Iris pigment epithelial cell (primary cell): ENCODE measurements at places on chromosomes 1 and 21.

- DNase-seq = no peak
Measured at GRCh38 chr1:31668303-31668883, 23.7 kb upstream of the PEF1 start.

GRCh38 chr1:211335522-211336157 lies 9.0 kb downstream of the TRAF5 start:
- DNase-seq = no peak

- DNase-seq = no peak
Measured at GRCh38 chr21:25682382-25682781, 43.3 kb downstream of the JAM2 start.

DNA sequence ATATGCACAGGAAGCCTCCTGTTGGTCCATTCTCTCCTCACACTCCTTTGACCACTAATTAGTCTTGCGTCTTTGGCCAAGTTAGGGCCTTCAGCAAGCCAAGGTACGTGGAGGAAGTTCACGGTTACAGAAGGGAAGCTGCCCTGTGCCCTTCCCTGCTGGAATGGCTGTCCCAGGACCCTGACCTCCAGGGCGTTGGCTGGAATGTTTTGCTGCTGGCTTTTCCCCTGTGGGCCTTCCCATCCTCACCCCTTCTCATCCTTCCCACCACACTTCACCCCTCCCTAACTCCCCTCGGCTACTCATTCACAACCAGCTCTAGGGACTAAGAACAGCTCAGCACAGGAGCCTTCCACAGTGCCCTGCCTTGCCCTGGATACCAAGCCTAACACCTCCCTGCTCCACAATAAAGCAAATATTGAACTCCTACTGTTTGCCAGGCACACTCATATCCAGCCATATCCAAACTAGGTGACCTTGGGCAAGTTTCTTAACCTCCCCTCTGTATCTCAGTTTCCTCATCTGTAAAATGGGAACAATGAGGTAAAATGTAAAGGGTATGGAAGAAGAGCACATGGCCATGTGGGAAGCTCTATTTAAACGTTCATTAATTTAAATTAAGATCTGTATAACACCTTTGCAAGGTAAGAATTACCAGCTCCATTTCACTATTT lies 8.8 kb upstream of the CDCP2 start:
- DNase-seq = no peak

DNA sequence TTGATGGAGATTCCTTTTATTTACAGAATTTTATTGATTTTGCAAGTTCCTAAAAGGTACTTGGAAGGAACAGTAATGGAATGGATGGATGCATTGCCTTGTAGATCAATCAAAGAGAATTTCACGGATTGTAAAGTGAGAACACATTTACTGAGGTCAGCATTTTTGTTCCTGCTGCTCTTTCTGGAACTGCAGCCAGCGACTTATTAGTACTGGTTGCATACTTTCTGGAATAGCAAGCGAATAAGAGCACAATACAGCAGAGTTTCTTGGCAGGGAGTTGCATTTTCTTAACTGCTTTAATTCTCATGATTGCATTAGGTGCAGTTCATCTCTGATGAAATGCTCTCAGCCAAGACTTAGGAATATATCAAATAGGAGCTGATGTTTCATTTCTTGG lies 106.1 kb upstream of the CHODL start:
- DNase-seq = no peak

GRCh38 chr1:36481771-36482723 lies 666 bp downstream of the CSF3R start:
- no peak for DNase-seq

GRCh38 chr1:154619181-154619948 lies 11.4 kb upstream of the ADAR start:
- no peak for DNase-seq

DNA sequence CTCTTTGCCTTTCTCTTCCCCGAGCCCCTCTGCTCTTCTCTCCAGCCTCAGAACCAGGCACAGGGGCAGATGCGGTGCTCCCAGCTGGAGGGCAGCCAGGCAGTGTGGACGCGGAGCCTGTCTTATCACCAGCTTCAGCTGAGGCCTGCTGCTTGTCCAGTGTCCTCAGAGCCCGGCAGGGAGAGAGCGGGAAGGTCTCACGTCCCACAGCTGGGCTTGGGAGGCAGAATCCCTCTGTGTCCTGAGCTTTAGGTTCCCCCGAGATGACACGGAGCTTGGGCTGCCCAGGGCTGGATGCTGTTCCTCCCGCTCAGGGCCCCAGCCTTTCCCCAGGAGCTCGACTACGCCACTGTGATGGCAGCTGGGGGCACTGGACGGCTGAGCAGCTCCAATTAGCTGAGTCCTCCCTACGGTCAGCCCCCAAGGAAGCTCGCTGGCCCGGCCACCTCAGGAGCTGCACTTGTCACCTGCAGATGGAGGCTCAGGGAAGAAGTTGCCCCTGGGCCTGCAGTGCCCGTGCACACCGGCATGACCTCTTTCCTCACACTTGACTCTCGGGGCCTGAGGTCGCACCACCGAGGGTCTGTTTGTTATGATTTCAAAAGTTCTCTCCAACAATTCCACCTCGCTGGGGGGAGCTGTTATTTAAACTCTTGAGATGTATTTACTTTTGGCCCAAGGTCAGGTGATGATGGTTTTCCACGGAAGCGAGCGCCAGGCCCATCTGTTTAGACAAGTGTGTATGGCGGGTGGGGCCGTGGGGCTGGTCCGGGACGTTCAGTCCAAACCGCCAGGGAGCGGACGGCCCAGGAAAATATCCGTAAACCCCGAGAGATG lies 127.3 kb downstream of the SIK1 start:
- no peak for DNase-seq

DNA sequence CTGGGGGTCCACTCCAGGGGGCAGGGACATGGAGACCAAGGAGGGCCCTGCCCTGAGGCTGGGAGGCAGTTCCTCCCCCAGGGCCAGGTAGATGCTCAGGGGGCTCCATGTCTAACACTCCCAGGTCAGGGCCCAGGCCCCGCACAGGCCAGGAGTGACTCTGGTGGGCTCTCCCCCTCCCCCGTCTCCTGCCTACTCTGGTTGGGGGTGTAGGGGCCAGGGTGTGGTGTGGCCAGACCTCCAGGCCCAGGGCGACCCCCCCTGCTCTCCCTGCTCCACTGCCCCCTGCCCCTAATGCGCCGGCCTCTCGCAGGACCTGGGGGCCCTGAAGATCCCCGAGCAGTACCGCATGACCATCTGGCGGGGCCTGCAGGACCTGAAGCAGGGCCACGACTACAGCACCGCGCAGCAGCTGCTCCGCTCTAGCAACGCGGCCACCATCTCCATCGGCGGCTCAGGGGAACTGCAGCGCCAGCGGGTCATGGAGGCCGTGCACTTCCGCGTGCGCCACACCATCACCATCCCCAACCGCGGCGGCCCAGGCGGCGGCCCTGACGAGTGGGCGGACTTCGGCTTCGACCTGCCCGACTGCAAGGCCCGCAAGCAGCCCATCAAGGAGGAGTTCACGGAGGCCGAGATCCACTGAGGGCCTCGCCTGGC lies 19.7 kb upstream of the CCDC27 start:
- DNase-seq = no peak

- no peak for DNase-seq
Measured at GRCh38 chr1:4132352-4133296, 232.6 kb upstream of the C1orf174 start.

DNA sequence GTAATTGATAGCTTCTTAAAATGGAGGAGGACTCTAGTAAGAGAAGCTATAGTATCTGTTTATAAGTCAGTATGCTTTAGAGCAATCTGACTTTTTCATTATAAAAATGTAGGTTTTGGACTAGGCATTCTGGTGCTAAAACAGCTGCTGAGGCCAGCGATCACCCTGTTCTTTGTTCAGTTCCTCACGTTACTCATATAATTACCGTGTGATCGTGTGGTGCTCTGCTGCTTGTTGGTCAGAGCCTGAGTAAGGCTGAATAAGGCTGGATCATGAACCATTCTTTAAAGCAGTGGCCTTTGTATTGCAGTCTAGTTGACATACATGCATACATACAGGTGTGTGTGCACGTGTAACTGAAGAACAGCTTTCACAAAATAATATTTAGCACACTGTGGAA lies 25.2 kb downstream of the CDC42 start:
- DNase-seq = peak; percentile 28

DNA sequence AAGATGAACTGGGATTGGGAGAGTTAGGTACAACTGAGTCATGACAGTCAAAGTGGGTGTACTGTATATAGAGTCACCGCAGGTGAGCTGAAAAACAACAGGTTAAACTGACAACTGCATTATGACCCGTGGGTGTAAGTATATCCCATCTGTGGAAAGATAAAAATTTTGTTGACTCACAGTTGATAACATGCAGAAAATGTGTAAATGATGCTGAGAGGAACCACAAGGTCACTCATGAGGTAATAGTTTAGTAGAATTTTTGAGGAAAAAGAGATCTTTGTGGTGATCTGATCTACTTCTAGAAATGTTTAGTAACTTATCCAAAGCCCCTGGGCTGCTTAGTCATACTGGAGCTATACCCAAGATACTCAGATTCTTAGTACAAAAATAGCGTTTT lies 838 bp downstream of the OR2C3 start:
- peak; percentile 1 for DNase-seq

DNA sequence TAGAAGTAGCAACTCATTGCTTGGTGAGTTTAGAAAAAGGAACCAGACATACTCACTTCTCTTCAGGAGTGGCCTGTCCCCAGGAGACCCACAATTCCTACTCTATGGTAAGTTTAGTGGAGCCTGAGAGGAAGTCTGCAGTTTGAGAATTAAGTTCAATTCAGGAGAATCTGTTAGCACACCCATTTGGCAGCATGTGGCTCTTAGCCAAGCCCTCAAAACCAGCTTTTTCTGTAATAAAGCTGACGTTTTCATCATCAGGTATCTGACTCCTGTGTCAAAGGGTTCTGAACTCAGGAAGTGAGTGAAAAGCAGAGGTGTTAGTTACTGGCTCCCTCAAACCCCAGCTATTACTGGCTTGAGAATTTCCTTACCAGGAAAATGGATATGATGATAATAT lies 20.4 kb upstream of the RGS16 start:
- DNase-seq = no peak

GRCh38 chr1:233439721-233440120 lies 112.2 kb downstream of the MAP3K21 start:
- no peak for DNase-seq

- peak; percentile 76 for DNase-seq
Measured at GRCh38 chr1:159071970-159072582, 4.5 kb downstream of the AIM2 start.

GRCh38 chr1:222955964-222956363 lies 141.1 kb downstream of the DISP1 start:
- DNase-seq = no peak

GRCh38 chr21:45167796-45168222 lies 93.4 kb downstream of the ADARB1 start:
- peak; percentile 70 for DNase-seq

DNA sequence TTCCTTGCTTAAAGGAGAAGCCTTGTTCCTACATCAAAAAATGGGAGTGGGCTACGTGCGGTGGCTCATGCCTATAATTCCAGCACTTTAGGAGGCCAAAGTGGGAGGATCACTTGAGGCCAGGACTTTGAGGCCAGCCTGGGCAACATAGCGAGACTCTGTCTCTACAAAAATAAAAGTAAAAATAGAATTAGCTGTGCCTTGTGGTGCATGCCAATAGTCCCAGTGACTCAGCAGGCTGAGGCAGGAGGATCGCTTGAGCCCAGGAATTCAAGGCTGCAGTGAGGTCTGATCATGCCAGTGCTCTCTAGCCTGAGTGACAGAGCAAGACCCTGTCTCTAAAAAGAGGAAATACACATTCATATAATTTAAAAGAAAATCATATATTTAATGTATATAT lies 127.1 kb downstream of the C1orf21 start:
- peak; percentile 77 for DNase-seq

DNA sequence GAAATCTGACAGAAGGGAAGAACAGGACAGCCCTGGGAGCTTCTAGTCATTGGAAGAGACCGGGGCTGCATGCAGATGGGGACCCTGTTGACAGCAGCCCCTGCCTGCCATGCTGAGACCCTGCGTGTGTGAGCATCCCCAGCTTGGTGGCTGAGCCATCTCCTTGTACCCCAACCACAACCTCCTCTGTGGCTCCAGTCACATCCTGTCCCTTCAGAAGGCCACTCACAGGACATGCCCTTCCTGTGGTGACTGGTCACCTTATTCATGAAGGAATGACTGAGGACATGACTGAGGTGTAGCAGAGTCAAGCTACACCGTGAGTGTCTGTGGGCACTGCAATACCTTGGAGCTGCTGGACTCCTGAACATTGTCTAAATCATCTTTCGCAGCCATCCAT lies 141.8 kb upstream of the ERRFI1 start:
- DNase-seq = no peak

- no peak for DNase-seq
Measured at GRCh38 chr1:87064986-87065385, 150.6 kb downstream of the HS2ST1 start.

- DNase-seq = peak; percentile 36
Measured at GRCh38 chr21:35266546-35266945, 217.4 kb upstream of the RUNX1 start.

DNA sequence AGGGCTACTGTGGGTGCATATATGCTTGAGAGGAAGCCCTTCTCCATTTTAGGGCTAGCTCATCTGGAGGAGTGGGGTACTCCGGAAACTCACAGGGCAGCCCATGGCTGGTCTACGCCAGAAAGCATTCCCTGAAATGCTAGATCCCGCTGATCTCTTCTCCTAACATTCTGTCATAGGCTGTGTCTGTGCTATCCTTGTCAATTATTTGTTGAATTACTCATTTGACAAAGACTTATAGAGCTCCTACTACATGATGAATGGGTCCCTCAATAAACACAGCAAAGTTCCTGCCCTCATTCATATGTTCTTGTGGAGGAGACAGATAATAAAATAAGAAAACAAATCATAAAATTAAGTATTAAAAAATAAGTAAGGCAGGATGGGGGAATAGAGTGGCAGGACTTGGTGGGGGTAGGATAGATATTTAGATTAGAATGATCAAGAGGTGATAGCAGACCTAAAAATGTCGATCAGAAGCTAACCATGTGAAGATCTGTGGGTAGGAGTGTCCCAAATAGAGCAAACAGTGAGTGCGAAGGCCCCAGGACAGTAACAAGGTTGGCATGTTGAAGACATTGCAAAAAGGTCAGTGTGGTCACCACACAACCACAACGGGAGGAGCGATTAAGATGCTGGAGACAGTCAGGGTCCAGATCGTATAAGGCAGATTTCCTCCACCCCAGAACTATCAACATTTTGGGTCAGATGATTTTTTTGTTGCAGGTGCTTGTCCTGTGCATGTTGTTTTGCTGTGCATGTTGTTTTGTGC lies 13.2 kb downstream of the NGF start:
- DNase-seq = no peak

DNA sequence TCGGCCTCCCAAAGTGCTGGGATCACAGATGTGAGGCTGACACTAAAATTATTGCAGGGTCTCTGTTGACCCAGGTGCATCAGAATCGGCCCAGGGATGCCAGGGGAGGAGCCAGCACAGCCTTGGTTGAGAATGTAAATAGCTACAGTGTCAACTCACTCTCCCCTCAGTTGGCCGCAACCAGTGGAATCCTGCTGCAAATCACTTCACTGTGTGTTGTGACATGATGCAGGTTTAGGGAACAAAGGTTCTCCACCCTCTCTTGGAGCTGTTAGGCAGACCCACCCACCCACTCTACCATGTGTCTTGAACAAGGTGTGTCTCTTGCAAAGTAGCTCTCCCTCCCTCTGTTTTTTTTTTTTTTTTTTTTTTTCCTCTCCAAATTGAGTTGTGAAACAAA lies 60.5 kb upstream of the SOD1 start:
- no peak for DNase-seq

GRCh38 chr1:117229217-117229616 lies 18.5 kb upstream of the VTCN1 start:
- no peak for DNase-seq

GRCh38 chr1:194857413-194857812 lies 1671.0 kb upstream of the B3GALT2 start:
- no peak for DNase-seq

GRCh38 chr1:228378873-228379460 lies 27.7 kb downstream of the TRIM11 start:
- peak; percentile 14 for DNase-seq
